Aorta (tissue), 5 donors: ENCODE measurements at places on chromosomes 3 and 15.

GRCh38 chr15:101107625-101108460, 144.0 kb downstream of the CHSY1 start:
- no peak for DNase-seq

- DNase-seq = no peak
Measured at GRCh38 chr15:45776772-45777171, 141.9 kb downstream of the SQOR start.

GRCh38 chr15:101579631-101580163, 72.5 kb downstream of the TM2D3 start:
- DNase-seq = no peak

DNA sequence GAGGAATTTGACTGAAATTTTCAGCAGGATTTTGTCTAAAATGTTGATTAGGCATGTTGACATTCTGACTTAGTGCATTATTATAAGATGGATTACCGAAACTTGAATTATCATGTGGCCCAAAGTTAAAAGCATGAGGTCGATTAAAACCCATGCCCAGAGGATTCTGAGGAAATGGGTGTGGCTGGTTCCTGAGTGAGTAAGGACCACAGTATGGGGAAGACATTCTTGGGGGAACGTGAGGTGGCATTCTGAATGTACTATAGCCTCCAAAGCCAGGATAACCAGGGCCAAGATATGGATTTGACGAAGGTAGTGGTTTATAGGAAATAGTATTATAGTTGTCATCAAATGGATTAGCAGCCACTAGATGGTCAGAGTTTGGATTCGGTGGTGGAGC, 38.7 kb upstream of the DNAAF4 start:
- no peak for DNase-seq

DNA sequence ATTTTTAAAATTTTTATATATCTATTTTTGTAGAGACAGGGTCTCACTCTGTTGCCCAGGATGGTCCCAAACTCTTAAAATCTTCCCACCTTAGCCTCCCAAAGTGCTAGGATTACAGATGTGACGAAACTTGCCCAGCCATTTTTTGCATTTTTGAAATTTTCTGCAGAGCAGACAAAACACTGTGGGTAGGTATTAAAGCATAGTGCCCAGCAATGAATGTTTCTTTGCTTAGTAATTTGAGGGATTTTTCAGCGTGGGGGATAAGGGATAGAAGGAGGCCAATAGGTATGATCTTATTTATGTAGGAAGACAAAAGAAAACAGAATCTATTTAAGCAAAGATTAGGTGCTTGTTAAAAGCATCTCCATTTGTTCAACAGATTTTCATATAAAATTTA, 446.8 kb upstream of the DPH6 start:
- DNase-seq = no peak
